ENCODE measurements at places on chromosomes 12 and 14.

DNA sequence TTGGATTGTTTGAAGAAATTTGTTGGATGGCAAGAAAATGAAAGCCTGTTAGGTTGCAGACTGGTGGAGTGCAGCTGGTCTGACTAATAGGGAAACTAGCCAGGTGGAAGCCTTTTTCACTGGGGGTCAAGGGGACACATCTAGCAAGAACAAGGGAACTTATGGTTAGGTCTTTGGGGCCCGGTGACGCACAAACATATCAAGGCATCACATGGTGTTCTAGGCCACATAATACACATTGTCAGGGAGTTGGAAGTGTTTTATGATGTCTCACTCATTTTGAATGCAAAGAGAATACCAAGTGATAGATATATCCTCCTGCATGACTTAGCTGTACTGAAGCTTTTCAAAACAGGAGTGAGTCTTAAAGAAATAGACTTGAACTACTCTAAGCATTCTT, 351.2 kb downstream of the KCNH5 start:
- no peak for DNase-seq

- DNase-seq, result no peak
Observed at GRCh38 chr14:79044894-79045624, 874.9 kb downstream of the NRXN3 start.

- DNase-seq, result no peak
Observed at GRCh38 chr14:52106840-52107239, 38.0 kb upstream of the NID2 start.

GRCh38 chr12:20211981-20212421, 156.3 kb upstream of the PDE3A start:
- DNase-seq, result no peak

- DNase-seq, result peak; percentile 7
Observed at GRCh38 chr12:113333877-113334785, 778 bp downstream of the SLC8B1 start.

GRCh38 chr12:46486588-46486987, 114.0 kb upstream of the SLC38A2 start:
- DNase-seq, result no peak

DNA sequence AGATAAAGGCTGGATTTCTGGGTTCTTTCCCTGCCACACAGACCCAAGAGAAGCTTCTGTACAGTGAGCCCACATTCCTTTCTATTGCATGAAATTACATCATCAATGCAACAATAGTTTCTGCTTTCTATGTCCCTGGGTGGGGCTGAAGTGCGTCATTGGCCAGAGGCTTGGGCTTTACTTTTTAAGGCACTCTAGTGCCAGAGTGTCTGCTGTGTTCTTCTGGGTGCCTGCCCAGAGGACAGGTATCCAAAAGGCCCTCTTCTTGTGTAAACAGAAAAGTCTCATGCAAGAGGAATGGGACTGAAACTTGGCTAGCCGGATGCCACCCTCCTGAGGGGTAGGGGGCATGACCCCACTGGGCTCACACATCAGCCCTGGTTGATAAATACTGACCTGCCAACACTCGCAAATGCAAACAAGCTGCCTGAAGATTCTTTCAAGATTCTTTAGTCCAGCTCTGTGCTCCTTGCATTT, 5.9 kb downstream of the KRT86 start:
- DNase-seq, result no peak

- DNase-seq, result no peak
Observed at GRCh38 chr12:42002563-42002962, 142.1 kb downstream of the GXYLT1 start.

DNA sequence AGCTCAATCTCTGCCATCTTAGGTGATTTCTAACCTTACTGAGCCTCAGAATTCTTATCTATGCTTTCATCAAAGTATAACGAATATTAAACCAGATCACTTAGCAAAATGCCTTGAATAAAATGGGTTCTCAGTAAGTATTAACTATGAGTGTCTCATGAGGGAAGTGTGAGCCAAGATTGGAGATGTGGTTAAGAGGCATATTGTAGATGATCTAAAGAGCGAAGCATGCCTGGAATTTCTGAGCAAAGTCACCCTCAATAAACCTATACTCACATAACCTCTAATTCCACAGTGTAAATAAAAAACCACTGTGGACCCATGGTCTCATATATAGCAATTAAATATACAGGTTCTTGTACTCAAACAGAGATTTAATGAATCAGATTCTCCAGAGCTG, 193.1 kb upstream of the FSCB start:
- no peak for DNase-seq

DNA sequence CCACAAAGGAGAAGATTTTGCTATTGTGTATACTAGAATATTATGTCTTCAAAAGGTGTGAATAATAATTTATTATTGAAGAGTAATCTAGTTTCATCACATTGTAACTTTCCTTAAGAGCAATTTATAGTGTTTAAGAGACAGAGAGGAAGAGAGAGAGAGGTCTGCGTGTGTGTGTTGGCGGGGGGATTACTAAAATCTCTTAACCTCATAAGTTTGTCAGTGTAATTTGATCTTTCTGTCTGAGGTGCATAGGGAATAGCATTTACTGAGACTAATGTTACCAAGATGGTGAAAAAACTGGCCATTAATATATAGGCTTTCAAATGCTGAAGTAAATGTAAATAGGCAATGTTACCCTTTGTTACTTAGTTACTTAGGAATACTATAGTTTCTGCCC, 48.2 kb upstream of the BTG1 start:
- no peak for DNase-seq

DNA sequence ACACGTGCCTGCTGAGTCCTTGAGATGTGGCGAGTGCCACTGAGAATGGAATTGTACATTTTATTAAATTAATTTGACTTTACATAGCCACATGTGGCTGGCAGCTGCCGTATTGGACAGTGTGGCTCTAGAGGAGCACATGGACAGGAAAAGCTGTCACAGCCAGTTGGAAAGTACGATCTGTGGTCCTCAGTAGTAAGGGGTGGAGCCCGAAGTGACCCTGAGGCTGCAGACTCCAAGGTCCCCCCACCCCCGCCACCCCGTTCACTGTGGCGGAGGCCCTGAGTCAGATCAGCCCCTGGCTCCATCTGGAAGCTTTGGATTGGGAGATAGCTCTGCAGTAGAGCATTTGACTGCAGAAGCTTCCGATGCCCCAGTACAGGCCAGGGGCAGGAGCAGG, 25.8 kb upstream of the BEGAIN start:
- no peak for DNase-seq

GRCh38 chr12:28933864-28934527, 215.1 kb upstream of the FAR2 start:
- no peak for DNase-seq

GRCh38 chr12:103855896-103856657, 15.0 kb upstream of the NT5DC3 start:
- no peak for DNase-seq

DNA sequence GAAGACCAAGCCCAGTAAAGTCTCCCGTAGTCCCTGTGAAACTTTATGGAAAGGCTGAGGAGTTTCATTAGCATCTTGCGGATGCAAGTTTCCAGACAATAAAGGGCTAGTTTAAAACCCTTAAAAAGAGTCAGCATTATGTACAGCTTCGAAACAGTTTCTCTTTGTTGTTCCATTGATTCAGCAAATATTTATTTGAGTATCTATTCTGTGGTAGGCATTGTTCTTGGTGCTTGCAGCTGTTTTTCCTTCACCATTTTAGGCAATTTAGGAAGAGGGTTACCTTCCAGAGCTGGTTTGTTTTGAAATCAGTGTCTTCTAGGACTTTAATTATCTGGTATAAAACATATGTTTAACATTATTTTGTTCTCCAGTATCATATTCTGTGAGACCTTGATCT, 1.5 kb downstream of the SLIRP start:
- no peak for DNase-seq

- DNase-seq, result peak; percentile 63
Observed at GRCh38 chr12:46383654-46384450, 11.3 kb upstream of the SLC38A2 start.

- no peak for DNase-seq
Observed at GRCh38 chr12:90275088-90275487, 566.5 kb upstream of the ATP2B1 start.

DNA sequence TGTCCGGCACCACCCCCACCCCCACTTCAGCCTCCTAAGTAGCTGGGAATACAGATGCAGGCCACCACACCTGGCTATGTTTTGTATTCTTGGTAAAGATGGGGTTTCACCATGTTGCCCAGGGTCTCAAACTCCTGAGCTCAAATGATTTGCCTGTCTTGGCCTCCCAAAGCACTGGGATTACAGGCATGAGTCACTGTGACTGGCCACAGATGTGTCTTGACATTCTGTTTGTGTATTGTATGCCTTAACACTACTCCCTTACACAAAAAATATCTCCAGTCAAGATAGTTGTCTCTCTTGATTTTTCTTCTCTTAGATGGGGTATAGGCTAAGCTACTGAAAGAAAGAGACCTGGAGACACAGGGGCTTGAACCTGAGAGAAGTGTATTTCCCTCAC, 17.6 kb downstream of the CLEC14A start:
- no peak for DNase-seq

- DNase-seq, result no peak
Observed at GRCh38 chr12:88144037-88144436, 1.9 kb downstream of the TMTC3 start.

DNA sequence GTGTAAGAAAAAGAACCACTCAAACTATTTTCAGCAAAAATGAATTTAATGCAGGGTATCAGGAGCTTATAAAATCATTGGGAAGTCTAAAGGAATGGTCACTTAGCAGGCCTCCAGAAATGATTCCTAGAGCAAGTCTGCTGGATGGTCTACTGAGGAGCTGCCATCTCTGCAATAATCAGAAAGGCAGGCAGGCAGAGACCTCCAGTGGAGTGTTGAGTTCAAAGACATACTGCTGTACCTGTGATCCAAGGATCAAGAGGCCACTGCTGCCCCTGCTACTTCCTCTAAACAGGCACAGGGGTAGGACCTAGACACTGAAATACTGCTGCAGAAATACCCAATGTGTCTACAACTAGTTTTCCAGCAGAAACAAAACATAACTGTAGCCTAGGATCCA, 14.5 kb upstream of the KICS2 start:
- DNase-seq, result no peak

DNA sequence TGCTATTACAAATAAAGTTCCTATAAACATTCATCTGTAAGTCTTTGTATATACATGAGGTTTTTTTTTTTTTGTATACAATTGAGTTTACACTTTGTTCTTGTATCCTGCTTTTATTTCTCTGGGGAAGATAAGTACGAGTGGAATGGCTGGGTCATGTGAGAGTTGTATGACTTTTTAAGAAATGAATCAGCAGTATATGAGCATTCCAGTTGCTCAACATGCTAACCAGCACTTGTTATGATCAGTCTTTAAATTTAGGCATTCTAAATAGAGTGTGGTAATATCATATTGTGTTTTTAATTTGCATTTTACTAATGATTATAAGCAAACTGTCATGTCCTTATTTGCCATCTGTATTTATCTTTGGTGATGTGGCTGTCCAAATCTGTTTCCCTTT, 44.7 kb upstream of the AMIGO2 start:
- no peak for DNase-seq

DNA sequence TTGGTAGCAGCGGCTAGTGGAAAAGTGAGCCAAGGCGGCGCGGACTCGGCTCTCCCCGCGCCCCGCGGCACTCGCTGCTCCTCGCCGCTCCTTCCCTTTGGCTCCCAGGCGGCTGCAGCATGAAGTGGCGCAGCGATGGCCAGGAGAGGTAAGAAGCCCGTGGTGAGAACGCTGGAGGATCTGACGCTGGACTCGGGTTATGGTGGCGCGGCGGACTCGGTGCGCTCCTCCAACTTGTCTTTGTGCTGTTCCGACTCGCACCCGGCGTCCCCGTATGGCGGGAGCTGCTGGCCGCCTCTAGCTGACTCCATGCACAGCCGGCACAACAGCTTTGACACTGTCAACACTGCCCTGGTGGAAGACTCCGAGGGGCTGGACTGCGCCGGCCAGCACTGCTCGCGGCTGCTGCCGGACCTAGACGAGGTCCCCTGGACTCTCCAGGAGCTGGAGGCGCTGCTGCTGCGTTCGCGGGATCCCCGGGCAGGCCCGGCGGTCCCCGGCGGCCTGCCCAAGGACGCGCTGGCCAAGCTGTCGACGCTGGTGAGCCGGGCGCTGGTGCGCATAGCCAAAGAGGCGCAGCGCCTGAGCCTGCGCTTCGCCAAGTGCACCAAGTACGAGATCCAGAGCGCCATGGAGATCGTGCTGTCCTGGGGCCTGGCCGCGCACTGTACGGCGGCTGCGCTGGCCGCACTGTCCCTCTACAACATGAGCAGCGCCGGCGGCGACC, 225.6 kb upstream of the CRY1 start:
- DNase-seq, result no peak

DNA sequence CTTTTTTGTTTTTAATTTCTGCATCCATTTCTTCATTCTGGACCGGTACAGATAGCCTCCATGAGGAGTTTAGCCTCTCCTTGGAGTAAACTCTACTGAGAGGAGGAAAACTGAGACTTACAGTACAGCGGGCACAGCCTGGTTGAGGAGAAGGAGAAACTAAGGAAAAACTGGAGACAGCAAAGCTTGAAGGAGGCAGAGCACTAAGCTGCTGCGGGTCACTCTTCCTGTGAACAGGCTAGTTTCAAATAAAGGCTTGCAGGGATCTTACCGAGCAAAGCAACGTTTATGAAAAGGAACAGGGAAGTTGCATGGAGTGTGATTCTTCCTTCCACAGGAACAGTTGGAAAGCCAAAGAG, 348 bp upstream of the SSTR1 start:
- DNase-seq, result no peak

- DNase-seq, result no peak
Observed at GRCh38 chr14:100566586-100566985, 20.6 kb downstream of the BEGAIN start.

DNA sequence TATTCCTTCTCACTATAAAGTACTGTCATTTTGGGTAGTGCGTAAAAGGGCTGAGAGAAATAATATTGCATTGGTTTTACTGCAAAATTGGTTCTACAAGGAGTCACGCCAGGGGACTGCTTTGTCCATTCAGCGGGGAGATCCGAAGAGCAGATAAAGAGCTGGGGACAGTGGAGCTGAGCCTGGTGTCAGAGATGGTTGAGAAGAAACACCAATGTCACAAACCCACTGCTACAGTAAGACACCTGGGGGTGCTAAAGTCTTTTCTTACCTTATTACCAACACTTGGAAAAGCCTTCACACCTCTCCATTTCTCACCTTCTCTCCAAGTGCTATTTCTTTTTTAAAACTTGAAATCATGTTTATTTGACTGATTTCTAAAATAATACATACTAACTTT, 14.1 kb downstream of the IL31 start:
- DNase-seq, result no peak

DNA sequence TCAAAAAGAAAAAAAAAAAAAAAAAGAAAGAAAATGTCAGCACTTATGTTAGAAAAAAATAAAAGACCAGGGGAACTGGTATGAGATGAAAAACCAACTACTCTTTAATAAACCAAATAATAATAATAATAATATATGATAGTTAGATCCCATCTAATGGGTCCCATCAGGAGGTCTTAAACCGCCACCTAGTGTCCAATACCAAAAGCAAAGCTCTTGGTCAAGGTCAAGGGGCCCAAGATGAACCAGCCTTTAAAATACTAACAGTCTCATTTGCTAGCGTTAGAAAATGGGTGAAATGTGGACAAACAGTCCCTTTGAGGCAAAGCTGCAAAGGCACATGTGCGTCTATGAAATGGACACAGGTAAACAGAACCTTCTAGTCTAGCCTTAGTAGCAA, 12.3 kb downstream of the BRAP start:
- no peak for DNase-seq

GRCh38 chr12:89939522-89940215, 231.0 kb upstream of the ATP2B1 start:
- DNase-seq, result no peak
